GM12878 (cell line): ENCODE measurements at places on chromosomes 11 and 22. TPM values are rescaled to one million over a fixed set of nuclear protein-coding genes. Genes with fewer than 3 reads are reported as not detected.

GRCh38 chr22:22531770-22532546 is 11.9 kb upstream of the ZNF280A start:
- no peaks in the 10 kb centered on the region for H3K27me3 ChIP-seq
- DNase-seq: no peak
- H3K36me3 ChIP-seq: no peaks in the 10 kb centered on the region
- no peaks in the 10 kb centered on the region for H3K4me1 ChIP-seq

Gene MYO7A
- 0.21 and 0.24 TPM in 2 replicates for total RNA-seq

DNA sequence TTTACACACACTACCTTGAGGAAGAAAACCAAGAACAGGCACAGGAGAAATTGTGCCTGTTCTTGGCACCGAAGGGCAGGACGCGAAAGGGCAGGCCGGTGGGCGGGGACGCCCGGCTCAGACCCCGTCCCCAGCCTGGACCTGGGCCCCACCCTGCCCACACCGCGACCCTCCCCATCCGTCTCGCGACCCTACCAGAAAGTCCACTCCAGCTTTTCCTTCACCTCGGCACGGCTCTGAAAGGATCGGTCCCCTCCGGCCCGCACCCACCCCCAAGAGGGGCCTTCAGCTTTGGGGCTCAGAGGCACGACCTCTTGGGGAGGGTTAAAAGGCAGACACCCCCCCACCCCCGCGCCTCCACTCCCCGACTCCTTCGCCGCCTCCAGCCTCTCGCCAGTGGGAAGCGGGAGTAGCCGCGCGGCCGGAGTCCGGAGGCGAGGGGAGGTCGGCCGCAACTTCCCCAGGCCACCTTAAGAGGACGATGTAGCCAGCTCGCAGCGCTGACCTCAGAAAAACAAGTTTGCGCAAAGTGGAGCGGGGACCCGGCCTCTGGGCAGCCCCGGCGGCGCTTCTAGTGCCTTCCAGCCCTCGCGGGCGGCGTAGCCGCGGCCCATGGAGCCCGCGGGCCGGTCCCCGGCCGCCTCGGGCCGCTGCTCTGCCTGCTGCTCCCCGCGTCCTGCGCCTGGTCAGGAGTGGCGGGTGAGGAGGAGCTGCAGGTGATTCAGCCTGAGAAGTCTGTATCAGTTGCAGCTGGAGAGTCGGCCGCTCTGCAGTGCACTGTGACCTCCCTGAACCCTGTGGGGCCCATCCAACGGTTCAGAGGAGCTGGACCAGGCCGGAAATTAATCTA is 4.4 kb downstream of the SEC14L6 start:
- no peak overlapping the region for H3K4me3 ChIP-seq
- no peak overlapping the region for H3K27ac ChIP-seq
- H3K27me3 ChIP-seq: peaks cover 13% of the 10 kb centered on the region
- H3K36me3 ChIP-seq: no peaks in the 10 kb centered on the region
- H3K4me1 ChIP-seq: no peaks in the 10 kb centered on the region

DNA sequence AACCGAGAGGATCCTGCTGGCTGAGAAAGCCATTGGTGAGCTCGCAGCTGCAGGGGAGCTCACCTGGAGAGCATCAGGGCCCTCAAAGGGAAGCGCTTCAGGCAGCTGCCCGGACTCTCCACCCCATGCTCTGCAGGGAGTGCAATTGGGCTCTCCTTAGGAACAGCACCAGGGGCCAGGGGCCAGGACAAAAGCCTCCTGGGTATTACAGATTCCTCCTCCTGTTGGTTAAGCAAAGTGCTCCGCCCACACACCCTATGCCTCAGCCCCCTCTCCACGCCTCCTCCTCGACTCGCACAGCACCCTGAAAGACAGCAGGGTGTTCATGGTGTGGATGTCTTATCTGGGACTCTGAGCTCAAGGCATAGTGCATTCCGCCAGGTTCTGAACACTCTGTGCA is 139.9 kb downstream of the SHANK2 start:
- no peaks in the 10 kb centered on the region for H3K27me3 ChIP-seq
- no peak for DNase-seq
- H3K27ac ChIP-seq: no peak overlapping the region
- H3K36me3 ChIP-seq: no peaks in the 10 kb centered on the region
- no peak overlapping the region for H3K4me3 ChIP-seq

- H3K27me3 ChIP-seq: no peaks in the 10 kb centered on the region
- H3K4me3 ChIP-seq: no peak overlapping the region
- no peak for DNase-seq
These were observed 26.0 kb downstream of the SLC22A6 start for GRCh38 chr11:62958547-62959421.

- no peak overlapping the region for H3K4me3 ChIP-seq
- H3K27ac ChIP-seq: no peak overlapping the region
- no peak for DNase-seq
- no peaks in the 10 kb centered on the region for H3K36me3 ChIP-seq
- no peaks in the 10 kb centered on the region for H3K27me3 ChIP-seq
These were observed 11.2 kb downstream of the FOLR1 start for GRCh38 chr11:72203163-72203562.

Gene APOA4
- not detected in 2 replicates for total RNA-seq

Gene ASCL2
- total RNA-seq: not detected in 2 replicates

Gene PYGM
- 0.28 and 0.35 TPM in 2 replicates for total RNA-seq

Gene MOB2
- total RNA-seq: 15.1 and 17.3 TPM in 2 replicates

GRCh38 chr11:67652965-67653845 is 2.7 kb upstream of the ACY3 start:
- H3K4me3 ChIP-seq: no peak overlapping the region
- H3K36me3 ChIP-seq: no peaks in the 10 kb centered on the region
- DNase-seq: no peak
- H3K27ac ChIP-seq: no peak overlapping the region

Gene CXCR5
- 0.44 and 0.45 TPM in 2 replicates for total RNA-seq

DNA sequence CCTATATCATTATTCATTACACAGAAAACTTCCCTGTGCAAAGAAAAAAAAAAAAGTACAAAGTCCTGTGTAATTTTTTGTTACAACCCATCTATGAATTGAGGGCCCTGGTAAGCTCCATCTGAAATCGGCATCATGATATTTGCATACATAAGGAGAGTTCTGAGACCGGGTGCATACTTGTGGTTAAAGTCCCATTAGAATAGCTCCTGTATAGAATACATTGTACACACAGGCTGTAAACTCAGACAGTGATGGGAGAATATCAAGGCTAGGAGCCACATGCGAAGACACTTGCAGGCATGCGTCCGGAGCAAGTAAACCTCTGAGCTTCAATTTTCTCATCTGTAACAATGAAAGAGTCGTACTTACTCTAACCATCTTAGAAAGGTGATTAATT is 353.2 kb downstream of the ETS1 start:
- no peaks in the 10 kb centered on the region for H3K36me3 ChIP-seq
- H3K4me3 ChIP-seq: no peak overlapping the region
- DNase-seq: no peak
- H3K27ac ChIP-seq: no peak overlapping the region

DNA sequence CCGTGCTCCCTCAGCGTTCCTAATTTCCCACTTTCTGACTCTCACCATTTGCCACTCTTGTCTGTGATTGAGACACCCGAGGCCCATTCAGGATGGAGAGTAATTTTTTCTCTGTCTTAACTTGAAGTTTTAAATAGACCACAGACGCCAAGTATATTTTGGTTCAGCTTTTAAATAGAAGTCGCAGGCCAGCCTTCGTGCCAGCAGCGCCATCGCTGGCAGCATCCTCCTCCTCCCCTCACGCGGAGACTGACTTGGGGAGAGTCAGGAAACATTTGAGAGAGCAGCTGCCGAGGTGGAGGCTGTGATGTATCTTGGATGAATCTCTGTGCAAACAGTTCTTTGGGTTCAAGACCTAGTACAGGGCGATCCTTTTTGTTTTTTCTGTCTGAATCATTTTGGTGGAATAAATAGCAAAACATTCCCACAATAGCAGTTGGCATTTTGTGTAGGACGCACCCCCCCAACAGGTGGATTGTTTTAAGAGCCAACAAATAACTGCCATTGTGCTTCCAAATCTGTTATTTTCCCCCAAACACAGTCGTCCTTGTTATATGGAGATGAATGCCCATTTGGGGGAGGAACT is 889 bp upstream of the DMC1 start:
- no peaks in the 10 kb centered on the region for H3K36me3 ChIP-seq

Gene PHOX2A
- not detected in 2 replicates for total RNA-seq
